Stimulated activated CD4-positive, alpha-beta T cell treated with anti-CD3 and anti-CD28 coated beads, Interleukin-2, amount 100 ng/mL, for 48 hours (primary cell): ENCODE measurements at places on chromosomes 4 and X.

- DNase-seq = peak; percentile 20
Measured at GRCh38 chrX:9873952-9874351, 87.7 kb downstream of the SHROOM2 start.

DNA sequence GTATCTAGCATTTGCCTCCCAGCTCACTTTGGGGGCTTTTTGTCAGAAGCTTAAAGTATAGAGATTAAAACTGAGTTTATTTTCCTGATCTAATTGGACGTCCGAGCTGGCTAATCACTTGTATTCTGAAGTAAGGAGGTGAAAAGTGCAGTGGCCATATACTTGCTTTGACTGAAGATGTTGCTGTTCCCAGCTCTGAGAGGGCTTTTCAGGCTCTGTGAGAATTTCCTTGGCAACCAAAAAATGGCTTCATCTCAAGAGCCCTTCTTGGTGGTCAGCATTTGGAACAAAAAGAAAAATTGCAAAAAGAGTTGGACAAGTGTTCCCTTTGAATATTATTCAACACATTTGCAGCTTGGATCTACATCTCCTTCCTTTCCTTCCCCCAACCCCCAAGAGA is 67.0 kb downstream of the SLC4A4 start:
- no peak for DNase-seq

DNA sequence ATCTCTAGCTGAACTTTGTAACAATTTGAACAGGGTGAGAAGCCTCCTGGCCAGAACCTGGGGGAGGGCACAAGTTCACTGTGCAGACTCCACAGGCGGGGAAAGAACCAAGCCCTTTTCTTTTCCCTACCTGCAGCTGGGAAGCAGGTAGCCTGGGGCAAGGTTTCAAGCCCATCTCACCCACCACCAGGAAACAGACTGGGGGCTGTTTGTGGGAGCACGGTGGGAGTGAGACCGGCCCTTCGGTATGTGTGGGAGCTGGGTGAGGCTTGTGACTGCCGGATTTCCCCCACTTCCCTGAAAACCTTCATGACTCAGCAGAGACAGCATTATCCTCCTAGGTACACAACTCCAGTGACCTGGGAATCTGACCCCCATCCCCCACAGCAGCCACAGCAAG is 211.7 kb downstream of the ZNF674 start:
- DNase-seq = no peak

DNA sequence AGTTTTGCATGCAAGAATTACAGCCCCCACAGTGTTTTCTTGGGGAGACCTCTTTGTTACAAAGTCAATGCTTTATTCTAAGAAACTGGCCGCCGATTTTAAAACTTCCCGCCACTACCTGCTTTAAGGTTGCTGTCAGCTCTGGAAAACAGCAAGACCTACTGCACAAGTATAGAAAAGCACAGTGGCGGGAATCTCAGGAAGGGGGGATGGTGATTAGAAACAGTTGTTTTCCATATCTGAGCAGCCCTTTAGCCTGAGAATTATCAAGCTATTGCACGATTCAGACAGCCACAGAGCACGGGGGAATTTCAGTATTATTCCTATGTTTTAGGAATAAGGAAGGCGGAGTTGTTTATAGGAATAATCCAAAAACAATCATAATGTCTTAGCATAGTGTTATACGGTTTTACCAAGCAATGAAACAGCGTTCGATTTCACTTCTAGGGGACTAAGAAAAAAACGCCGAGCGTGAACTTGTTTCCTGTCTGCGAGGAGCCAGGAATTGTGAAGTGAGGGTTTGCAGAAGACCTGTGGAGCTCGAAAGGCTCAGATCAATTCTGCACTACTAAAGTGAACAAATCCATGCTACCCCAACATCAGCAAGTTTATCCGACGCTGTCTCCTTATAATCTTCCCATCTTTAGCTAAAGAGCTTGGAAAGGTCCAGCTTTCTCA is 81.3 kb downstream of the HMGN5 start:
- no peak for DNase-seq

- DNase-seq = peak; percentile 46
Measured at GRCh38 chrX:53481816-53482465, 47.8 kb upstream of the HSD17B10 start.

- DNase-seq = no peak
Measured at GRCh38 chr4:101142259-101142658, 205.1 kb downstream of the PPP3CA start.

DNA sequence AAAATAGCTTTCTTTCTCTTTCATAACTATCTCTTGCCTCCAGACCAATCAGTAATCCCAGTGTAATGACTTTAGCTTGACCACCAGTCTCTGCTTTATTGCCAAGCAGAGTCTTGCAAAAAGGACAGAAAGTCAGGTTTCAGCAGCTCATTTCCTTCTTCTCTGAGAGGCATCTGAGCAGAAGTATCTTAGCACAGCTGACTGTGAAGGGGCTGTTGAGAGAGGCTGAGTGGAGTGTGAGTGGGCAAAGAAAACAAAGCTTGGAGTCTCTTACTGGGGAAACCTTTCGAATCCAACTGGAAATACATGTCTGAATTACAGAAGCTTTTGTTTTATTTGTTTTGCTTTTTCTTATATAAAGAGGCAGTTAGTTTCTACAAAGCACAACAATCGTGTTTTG is 170.3 kb upstream of the IGFBP7 start:
- DNase-seq = no peak

DNA sequence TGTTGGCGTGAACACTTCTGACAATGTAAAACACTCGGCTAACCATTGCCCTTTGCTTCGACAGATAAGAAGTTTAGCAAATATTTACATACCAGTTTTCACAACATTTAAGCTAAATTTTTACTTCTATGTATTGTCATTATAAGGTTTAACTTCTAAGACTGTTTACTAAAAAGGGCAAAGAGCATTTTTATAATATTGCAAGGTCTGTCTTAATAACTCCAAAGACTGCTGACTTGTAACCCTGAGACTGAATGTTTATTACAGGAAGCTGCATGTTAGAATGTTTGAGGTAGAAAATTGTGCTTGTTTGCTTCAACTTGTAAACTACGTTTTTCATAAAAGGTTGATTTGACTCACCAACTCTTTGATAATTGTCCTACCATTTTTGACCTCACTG is 213.2 kb upstream of the RPS6KA3 start:
- no peak for DNase-seq

GRCh38 chr4:159608436-159608835 is 505.6 kb downstream of the RAPGEF2 start:
- no peak for DNase-seq

DNA sequence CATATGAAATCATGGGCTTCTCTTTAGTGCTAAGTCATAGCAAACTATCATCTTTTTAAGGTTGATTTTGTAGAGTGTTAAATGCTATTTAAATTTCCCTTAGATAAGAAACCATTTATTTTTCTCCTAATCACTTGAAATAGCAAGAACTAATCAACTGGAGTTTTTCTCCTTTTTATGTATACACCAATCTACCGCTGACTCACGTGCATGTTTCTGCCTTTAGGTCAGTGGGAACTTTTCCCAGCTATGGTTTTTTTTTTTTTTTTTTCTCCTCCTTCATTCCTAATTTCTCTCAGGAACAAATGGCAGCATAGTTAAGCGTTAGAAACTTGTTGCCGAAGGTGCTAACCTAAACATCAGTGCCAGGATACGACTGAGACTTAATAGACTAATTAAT is 176.4 kb downstream of the BMPR1B start:
- no peak for DNase-seq

DNA sequence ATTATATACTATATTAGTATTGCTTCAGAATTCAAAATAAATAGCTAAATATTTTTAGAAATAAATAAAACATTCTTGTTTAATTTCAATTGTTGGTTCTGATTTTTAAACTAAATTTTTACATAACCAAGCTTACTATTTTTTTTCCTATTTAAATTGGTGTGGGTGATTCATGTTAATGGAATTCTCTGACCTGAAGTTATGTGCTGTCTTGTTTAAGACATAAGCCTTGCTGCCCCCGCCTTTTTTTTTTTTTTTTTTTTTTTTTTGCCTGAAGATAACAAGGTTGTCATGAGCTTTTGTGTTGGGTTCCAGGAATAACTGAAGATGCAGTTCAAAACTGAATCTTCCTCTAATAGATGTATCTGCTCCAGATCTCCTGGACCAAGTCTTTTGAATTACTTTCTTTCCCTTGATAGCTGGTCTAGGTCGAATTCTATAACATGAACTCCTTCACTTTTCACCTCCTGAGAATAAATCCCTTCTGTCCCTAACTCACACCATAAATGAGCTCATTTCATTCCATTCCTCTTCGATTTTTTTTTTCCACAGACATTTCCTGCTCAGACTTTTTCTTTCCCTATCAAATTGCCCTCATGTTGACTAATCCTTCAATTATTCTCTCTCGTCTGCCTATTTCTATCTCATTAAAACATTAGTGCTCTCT is 261.5 kb upstream of the FTHL17 start:
- no peak for DNase-seq

DNA sequence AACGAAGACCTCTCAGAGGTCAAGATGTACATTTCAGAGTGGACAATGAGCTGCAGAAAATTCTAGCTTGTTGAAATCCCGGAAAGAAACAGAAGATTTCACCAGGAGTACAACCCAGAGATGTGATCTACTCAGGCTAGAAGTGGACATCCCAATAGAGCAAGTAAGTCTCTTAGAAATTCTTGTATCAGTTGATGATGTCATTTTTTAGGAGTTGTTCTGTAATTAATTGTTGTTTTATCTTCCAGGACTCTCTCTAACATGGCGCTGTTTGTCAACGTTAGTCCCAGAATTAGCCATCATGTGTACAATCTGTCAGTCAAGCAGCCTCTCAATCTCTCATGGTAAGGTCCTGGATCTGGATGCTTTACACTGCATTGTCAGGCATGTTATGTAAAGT is 174.4 kb downstream of the GRIA3 start:
- DNase-seq = no peak

DNA sequence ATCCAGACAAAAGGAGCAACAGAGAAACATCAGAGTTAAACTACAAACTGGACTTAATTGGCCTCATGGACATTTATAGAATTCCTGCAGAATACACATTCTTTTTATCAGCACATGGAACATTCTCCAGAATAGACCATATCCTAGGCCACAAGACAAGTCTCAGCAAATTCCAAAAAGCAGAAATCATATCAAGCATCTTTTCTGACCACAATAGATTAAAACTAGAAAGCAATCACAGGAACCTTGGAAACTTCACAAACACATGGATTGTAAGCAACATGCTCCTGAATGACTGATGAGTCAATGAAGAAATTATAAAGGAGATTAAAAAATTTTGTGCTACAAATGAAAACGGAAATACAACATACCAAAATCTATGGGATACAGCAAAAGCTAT is 526.7 kb downstream of the PCDH7 start:
- no peak for DNase-seq

DNA sequence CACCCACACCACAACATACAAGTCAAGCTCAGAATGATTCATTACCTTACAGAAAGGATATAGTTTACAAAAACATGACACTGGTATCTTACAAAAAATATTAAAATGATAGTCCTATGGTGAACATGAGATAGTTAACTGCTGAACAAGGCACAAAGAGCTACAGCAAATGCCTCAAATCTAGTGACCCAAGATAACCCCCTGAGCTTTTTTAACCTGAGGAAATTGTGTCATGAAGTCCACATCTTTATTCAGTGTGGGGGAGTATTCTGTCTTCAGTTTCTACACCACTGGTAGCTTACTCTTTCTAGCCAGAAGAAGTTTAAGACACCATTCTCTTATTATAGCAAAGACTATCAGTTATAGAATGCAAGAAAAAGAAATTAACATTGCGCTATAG is 218.7 kb downstream of the MAPK10 start:
- no peak for DNase-seq

DNA sequence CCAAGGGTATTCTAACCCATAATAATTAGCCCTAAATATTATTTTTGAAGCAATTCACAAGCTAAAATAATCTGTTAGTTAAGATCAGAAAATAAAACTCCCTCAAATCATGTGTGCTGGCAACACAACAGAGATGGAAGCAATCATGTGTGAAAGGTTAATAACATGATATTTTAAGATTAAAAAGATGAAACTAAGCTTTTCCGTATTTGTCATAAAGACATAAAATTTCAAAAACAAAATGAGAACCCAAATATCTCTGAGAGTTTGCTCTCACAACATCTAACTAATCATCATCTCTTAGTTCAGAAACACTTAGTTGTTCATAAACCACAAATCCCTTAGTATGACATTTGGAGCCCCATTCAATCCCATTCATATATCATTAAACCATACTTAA is 749.1 kb downstream of the CCSER1 start:
- DNase-seq = no peak
